IPS DF 19.7 (cell line): ENCODE measurements at places on chromosomes 5 and 9.

DNA sequence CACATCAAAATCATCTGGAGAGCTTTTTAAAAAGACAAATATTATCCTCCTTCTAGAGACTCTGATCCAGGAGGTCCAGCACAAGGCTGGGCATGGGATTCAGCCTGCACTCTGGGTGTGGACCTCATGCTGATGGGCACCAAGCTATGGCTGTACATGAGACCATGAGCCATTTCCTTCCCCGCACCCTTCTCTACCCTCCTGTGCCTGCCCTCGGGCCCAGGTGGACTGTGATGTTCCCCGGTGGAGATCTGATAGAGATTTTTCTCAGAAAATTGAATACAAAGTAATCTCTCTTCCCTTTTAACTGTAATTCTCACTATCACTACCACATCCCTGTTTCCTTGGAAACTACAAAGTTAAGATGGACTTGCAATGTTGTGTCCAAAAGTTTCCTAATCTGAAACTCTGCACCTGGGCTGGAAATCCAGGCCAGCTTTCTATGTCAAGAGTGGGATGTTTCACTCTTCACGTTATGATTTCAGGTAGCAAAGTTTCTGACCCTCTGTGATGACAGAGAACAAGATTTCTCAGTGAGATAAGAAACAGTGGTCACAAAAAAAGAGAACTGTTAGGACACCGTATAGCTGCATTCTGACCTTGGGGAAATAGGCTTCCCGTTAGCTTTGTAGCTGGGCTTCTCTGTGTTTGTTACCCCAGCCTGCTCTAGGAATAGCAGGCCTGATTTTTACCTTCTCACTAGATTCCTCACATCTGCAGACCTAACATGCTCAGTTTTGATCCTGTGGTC is 11.5 kb downstream of the SFXN1 start:
- DNase-seq, result no peak

GRCh38 chr5:124655251-124655917 is 91.1 kb downstream of the ZNF608 start:
- no peak for DNase-seq

- no peak for DNase-seq
Measured at GRCh38 chr5:128896675-128897074, 68.6 kb upstream of the SLC27A6 start.

- DNase-seq, result no peak
Measured at GRCh38 chr5:113250341-113250953, 184.3 kb downstream of the TSSK1B start.

GRCh38 chr5:83071286-83072051 is 5.7 kb downstream of the TMEM167A start:
- DNase-seq, result no peak

GRCh38 chr5:151663617-151664293 is 23.0 kb downstream of the SPARC start:
- no peak for DNase-seq

GRCh38 chr5:8949908-8950307 is 596.0 kb downstream of the SEMA5A start:
- DNase-seq, result no peak

DNA sequence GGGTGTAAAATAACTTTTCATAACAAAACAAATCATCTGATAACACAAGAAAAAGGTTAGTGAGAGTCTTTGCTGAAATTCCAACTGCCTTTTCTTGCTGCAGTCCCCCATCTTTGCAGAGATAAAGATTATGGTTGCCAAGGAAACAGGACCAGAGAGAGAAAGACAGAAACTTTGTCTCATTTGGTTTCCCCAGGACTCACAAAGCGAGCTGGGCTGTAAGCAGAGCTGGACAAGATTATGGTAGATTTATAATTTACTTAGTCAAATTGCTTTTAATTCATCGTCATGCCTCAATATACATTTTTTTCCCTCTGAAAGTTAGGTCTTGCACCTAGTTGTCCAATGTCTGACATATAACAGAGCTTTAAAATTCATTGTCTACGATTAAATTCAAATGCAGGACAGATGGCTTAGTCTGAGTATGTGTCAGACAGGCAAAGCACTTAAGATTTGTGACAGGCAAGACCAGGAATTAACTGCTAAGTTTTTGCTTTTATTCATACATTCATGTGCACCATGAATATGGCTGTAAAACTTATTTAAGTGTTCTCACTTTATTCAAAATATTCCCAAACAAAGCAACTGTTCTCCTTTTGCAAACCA is 17.4 kb downstream of the ENC1 start:
- no peak for DNase-seq

- no peak for DNase-seq
Measured at GRCh38 chr5:2112173-2113025, 229.7 kb upstream of the IRX4 start.

- DNase-seq, result no peak
Measured at GRCh38 chr9:24382566-24382965, 163.1 kb downstream of the IZUMO3 start.

- DNase-seq, result no peak
Measured at GRCh38 chr5:145463634-145464033, 371.5 kb downstream of the PRELID2 start.

GRCh38 chr9:20191228-20191840 is 402.5 kb upstream of the SLC24A2 start:
- no peak for DNase-seq

DNA sequence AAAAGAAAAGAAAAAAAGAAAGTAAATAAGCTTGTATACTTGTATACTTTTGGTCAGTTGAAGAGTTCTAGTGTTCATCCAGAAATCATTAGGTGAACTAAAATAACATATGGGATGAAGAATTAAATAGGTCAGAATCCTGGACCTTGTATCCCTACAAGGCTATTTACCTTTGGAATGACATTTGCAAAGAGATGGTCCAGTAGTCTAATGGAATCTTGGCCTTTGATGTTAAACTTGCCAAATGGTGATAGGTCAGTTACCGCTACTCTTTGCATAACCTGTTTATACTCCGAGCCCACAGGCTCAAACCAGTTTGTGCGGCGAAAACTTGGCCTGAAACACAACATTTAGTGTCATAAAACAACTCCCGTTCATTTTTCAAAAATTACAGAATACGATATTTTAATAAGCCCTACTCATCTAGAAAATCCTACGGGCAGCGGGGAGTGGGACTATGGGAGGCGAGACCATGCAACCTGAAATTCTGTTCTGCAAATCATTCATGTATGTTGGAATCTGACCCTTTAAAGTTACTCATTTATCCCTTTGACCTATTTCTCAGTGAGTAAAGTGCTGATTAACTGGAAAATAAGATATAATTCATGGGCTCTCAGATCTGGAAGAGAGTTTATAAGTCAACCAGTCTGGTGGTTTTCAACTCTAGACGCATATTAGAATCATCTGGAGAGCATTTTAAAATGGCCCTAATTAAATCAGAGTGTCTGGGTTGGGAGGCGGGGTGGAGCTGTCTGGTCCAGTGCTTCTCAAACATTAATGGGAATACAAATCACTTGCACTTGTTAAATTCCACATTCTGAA is 38.6 kb downstream of the DMGDH start:
- no peak for DNase-seq

- DNase-seq, result no peak
Measured at GRCh38 chr5:160651692-160652645, 200.0 kb downstream of the ATP10B start.

- DNase-seq, result peak; percentile 33
Measured at GRCh38 chr5:5881294-5881693, 458.8 kb downstream of the ICE1 start.

GRCh38 chr5:107687937-107688336 is 17.2 kb upstream of the EFNA5 start:
- DNase-seq, result no peak

GRCh38 chr5:127757576-127757975 is 54.4 kb downstream of the CCDC192 start:
- no peak for DNase-seq

- DNase-seq, result no peak
Measured at GRCh38 chr9:113790093-113790492, 86.0 kb upstream of the ZNF618 start.

GRCh38 chr9:3285365-3286161 is 240.2 kb downstream of the RFX3 start:
- DNase-seq, result no peak

DNA sequence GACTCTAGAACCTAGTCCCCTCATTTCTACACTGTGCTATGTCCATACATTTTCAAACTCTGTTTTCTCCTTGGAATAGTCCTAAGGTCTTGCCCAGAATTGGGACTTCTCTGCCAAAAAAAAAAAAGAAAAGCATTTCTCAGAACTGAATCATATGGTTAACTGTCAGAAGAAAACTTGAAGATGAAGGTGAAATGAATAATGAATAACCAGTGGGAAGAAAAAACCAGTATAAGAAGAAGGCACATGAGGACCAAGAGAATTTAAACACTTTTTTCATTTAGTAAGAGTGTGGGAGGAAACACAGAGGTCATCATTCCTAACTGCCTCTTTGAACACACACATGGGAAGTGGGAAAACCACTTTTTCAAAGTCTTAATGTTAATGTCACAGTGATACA is 197.7 kb downstream of the PRELID2 start:
- no peak for DNase-seq

DNA sequence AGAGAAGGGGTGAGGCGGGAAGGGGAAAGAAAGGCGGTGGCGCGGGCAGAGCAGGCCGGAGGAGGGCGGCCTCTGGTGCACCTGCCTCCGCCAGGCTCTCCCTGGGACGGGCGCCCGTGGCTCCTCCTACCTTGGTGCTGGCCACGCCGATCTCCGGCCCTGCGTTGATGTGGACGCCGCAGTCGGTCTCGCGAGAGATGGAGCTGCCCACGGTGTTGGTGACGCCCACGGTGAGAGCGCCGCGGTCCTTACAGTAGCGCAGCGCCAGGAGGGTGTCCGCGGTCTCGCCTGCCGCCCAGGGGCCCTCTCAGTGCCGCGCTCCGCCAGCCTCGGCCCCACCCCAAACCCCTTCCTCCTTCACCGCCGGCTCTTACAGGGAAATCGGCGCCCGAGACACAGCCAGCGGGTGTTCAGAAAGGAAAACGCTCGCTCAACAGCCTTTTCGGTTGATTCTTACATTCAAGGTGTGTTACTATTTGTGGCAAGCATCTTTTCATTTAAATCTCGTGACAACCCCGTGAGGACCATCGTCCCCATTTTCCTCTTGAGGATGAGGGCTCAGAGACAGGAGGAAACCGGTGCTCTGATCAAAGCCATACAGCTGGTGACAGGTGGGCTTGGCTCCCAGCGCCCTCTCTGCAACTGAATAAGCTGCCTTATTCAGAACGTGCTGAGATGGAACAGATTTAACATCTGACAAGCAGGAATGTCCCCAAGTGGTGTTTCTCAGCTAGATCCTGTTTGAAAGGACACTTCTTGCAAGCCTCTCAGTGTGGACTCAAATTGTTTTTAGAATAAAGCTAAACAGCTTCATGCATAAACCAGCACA is 22.0 kb upstream of the MAPK9 start:
- DNase-seq, result no peak

DNA sequence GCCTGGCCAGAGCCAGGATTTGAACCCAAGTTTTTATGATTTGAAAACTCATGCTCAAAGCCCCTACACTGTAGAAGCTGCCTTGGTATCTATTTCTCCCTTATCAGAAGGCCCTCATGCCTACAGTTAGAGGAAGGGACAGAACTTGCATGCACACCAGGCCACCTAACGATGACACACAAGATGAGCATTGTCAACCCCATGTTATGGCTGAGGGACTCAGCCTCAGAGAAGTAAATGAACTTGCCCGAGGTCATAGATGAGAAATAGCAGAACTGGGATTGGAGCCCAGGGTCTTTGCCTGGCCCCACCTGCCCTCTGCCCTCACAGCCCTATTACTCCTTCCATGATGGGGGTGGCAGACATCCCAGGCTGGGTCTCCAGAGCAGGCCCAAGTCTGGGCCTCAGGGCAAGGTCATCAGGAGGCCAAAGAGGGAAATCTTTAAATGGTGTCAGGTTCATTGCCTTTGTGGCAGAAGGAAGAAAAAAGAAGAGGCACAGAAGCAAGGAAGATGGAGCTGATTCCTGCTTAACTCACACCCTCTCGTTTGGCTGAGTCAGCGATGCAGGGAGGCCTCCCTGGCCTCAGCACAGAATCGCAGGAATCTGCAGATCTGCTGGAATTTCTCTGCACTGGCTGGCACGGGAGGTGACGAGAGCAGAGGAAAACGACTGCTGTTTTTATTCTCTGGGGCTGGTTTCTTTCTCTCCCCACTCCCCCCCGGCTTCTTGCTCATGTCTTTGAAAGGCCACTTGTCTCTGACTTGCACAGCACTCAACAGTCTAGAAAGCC is 20.6 kb upstream of the CRB2 start:
- DNase-seq, result no peak

DNA sequence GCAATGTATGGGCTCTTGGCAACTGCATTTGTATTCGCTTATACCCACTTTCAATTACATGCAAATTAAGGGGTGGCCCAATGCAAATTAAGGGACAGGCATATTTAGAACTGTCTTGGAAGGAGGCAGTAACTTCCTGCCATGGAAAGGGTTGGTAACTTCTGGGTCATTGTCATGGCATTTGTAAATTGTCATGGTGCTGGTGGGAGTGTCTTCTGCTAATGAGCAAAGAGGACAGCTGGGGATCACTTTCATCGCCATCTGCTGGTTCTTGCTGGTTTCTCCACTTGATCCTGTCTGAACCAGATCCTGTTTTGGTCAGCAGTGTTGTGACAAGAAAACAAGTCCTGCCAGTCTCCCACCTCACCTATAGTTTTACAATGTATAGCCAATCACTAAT is 23.3 kb upstream of the UGT3A2 start:
- peak; percentile 82 for DNase-seq

DNA sequence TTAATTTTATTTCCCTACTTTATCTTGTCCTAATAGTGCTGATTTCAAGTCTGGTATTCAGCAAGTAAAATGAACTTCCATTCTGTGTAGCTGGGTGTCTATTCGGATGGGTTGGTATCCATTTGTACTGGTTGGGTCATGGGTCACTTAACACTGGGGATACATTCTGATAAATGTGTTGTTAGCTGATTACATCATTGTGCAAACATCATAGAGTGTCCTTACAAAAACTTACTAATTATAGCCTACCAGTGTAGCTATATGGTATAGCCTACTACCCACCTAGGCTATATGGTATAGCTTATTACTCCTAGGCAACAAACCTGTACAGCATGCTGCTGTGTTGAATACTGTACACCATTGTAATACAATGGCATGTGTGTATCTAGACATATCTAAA is 1373.7 kb upstream of the DMAC1 start:
- DNase-seq, result no peak

- no peak for DNase-seq
Measured at GRCh38 chr9:127112735-127113161, 9.7 kb downstream of the ANGPTL2 start.

DNA sequence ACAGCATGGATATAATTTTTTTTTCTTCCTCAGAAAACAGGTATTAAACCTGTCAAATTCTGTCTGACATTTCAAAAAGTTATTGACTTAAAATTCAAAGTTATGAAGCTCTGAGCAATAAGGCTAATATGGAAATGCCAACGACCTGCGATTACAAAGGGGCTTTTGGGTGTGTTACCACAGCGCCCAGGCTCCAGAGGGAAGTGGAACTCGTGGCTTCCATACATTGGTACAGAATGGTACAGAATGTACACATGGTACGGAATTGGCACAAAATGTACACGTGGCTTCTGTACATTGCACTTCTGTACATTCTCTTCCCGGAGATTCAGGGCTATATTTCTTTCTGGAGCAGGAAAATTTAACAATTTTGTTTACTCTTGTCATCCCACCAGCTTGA is 225.1 kb upstream of the TBCA start:
- no peak for DNase-seq
